RPMI7951 (cell line): ENCODE measurements at places on chromosomes 5 and 9. TPM values are rescaled to one million over a fixed set of nuclear protein-coding genes. Genes with fewer than 3 reads are reported as not detected.

DNA sequence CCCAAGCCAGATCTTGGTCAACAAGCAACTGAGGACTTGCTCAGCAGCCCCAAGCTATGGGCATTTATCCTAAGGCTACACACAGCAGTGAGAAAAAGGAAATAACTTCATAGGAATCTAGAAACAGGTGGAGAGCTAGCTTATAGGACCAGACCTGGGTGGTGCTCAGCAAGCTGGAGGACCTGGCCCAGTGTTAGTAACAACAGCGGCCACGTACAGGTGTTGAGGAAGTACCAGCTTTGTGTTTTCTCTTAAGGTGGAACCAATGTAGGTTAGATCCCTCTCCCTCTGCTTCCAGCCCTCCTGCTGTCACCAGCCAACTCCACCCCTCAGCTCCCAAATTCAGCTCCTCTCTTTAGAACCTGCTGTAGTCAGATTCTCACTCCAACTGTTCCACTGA is 43.4 kb downstream of the IRF1 start:
- DNase-seq: no peak

DNA sequence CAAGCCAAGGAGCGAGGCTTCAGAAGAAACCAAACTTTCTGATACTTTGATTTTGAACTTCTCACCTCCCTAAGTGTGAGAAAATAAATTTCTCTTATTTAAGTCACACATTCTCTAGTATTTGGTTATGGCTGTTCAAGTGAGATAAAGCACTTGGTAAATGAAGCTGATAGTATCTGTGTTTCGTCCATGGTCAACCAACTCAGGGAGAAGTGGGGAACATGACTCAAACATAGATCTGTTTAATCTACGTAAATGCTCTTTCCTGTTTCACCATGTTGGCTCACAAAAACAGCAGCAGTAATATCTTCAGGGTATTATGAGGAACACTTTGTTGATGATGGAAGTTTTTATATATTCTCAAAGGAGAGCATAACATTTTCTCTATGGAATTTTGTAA is 2167.2 kb upstream of the C9orf72 start:
- no peak for DNase-seq

DNA sequence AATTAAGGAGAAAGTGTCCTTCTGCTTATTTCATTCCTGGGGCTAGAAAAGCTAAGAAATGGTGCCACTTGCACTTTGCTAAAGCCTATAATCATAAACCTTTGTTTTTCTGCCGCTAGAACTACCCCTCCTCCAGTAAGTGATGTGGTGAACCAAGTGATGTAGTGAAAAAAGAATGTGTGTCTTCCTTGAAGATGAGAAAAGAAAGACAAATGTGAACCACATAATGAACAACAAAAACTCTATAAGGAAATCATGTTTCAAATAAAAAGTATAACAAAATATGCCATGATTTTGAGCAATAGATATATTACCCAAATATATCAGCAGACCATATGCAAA is 179.0 kb upstream of the SGCD start:
- DNase-seq: no peak

DNA sequence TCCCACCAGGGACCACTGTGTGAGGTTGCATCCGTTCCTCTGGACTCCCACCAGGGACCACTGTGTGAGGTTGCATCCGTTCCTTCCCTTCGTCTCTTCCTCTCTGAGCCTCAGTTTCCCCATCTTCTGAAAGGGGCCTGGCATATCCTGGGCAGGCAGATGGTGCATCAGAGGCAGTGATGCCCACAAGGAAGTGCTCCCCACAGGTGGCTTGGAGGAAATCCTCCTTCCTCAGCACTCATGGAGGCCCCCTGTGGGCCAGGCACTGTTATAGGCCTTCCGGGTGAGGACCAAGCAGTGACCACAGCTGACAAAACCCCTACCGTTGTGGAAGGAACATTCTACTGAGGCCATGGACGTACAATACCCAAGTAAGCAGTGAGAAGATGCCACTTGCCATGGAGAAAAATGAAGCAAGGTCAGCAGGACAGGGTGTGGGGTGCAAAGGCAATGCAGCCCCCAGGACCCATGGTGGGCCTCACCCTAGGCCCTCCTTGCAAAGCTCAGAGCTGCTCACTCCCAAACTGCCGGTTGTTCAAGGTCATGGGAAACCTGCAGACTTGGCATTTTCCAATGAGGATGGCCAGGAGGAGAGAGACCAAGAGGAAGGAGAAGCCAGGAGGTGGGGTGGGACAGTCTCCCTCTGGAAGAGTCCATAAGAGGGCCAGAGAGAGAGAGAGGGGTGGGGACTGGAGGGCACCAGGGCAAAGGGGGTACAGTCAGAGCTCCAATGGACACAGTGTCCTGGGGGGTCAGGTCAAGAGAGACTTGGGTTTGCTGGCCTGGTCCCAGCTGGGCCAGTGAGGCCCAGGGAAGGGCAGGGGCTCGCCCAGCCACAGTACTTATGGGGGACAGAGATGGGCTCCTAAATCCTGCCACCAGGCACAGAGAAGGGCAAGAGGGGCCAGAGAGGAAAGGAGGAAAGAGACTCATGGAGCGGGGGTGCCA is 51.1 kb downstream of the C9orf50 start:
- peak; percentile 38 for DNase-seq

DNA sequence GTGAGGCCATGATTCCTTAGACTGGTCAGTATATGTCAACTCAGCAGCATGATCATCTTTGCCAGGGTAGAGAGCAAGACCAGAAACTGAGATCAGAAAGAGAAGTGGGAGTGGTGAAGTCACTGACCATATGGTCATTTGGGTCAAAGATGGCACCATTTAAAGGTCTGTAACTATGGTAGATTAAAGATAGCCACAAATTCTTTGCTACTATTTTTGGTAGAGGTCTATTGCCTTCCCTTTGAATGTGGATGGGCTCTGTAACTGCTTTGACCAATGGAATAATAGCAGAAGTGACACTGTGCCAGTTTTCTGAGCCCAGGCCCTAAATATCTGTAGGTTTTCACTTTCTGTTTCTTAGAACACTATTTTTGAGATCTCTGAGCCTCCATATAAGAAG is 117.6 kb downstream of the PCSK1 start:
- DNase-seq: no peak

DNA sequence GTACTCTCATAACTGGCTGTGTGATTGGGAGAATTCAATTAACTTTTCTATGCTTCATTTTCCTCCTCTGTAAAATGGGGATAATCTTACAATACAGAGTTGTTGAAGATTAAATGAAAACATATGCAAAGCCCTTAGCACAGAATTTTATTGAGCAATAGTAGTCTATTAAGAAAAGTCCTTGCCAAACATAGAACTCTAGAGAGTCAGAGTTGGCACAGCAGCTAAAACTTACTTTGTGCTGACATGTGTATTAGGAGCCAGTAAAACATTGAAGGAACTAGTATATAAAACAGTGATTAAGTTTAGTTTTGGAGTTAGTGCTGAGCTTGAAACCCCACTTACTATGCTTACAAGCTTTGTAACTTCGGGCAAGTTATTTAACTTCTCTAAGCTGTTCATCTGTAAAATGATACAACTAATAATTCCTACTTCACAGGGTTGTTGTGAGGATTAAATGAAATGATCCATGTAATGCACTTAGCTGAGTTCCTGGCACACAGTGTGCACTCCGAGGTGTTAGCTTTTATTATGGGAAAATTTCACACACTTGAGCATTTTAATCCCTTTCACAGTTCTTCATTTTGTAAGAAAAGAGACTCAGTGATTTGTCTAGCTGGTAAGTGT is 20.0 kb upstream of the GRIN3A start:
- DNase-seq: no peak

LECT2 gene
- total RNA-seq: not detected in 2 replicates

- no peak for DNase-seq
Observed at GRCh38 chr5:53582225-53582624, 21.8 kb downstream of the NDUFS4 start.

C9 gene
- total RNA-seq: not detected in 2 replicates

DNA sequence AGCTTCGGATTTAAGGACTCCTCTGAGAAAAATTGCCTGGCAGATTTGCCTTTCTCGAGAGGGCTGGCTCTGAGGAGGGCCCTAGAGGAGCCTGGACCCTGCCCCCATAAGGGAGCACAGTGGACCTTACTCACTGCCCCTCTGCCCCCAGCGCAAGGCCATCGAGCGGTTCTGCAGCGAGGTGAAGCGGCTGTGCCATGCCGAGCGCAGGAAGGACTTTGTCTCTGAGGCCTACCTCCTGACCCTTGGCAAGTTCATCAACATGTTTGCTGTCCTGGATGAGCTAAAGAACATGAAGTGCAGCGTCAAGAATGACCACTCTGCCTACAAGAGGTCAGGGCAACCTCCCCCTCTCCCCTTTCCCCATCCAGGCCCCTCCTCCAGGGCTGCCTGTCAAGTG is 34.6 kb downstream of the CYFIP2 start:
- DNase-seq: no peak

DNA sequence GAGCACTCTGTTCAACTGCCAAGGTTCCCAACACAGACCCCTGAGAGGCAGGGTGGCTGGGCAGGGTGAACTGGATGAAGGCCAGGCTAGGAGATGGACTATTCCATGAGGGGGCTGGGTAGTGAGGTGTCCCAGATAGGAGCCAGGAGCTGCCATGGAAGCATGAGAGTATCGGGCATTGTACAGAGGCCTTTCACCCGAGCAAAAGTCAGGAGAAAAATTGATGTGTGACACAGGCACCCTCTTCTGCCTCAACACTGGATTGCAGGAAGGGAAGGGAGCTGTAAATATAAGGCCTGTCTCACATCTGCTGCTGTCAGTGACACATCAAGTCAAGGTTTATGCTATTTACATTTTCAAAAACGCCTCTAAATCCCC is 74.6 kb downstream of the UBAP1 start:
- DNase-seq: peak; percentile 28

PCDHGB5 gene
- total RNA-seq: 18.6 and 19.8 TPM in 2 replicates

GRCh38 chr9:106906129-106906528 is 43.2 kb downstream of the ZNF462 start:
- DNase-seq: no peak

DNA sequence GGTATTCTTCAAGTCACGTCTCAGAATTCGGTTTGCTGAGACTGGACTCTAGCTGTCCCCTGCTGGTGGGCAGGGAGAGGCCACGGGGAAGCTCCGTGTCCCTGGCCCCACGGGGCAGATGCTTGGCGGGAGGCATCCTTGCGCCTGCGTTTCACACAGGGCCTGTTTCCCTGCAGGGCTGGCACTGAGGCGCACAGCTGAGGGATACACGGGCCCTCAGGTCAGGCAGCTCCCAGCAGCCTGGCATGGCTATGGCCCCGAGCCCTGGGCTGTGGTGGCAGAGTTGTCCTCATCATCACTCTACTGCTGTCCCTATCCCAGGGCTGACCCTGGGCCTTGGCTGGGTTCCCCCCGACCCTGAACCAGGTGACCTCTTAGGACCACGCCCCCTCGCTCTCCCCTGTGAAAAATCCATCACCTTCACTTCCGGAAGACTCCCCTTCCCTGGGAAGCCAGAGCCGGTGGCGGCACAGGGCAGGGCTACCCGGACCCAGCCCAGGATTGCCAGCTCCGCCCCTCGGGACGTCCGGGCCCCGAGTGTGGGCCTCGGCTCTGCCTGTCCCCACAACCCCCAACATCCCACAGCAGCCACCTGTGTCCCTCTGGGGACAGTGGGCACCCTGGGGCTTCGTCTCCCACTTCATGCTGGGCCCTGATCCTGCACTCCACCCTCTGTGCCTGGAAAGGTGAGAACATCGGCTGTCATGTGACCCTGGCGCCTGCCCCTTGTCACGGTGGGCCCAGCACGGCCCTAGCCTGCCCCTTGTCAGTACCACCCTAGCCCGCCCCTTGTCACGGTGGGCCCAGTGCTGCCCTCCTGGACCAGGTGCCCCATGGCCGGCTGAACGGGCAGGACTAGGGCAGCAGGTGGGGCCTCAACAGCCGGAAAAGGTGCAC is 5.0 kb downstream of the DPP7 start:
- no peak for DNase-seq

LHFPL2 gene
- total RNA-seq: 35.1 and 38.2 TPM in 2 replicates

MAMDC2 gene
- not detected in 2 replicates for total RNA-seq

DNA sequence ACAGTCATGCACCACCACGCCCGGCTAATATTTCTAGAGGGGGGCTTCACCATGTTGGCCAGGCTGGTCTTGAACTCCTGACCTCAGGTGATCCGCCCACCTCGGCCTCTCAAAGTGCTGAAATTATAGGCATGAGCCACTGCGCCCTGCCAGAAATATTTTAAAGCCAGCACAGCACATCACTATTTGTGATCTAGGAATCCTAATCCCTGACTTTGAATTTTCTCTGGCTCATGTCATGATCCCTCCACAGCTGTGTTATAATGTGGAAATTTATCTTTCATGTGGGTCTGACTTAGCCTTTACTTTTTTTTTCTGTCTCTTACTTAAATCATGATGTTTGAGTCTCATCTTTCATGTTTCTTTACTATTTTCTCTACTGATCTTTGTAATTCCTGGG is 18.7 kb upstream of the ITGA1 start:
- no peak for DNase-seq

SLC25A46 gene
- total RNA-seq: 55.4 and 60.8 TPM in 2 replicates

DNA sequence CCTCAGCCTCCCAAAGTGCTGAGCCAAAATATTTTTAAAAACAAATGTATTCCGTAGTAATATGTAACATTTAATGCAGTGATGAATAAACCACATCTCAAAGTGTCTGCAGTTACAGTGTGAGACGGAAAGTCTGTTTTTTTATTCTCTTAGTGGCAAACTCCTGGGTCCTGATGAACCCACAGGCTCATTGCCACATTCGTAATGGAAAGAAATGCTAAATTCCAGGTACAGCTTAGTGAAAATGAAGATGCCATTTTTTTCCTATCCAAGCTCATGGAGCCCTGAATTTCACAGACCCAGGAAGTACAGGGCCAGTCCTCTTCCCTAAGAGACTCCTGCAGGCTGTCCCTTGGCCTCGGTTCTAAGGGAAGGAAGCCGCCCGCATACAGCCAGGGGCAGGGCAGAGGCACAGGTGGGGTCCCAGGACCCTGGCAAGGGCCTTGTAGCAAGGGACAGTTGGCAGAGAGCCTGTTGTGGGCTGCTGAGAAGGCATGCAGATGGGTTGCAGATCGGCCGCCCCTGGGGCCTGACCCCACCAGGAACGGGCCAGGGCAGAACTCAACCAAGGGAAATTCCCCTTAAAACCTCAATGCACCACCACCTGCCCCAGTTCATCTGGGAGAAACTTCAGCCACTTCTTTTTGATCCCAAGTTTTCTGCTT is 36.2 kb downstream of the IPPK start:
- DNase-seq: no peak
